ENCODE measurements at places on chromosomes 2 and 18. TPM values are rescaled to one million over a fixed set of nuclear protein-coding genes. Genes with fewer than 3 reads are reported as not detected.

Gene ST6GAL2
- total RNA-seq, result not detected

- DNase-seq, result no peak
These were observed 92.8 kb upstream of the MSH6 start for GRCh38 chr2:47690132-47690531.

Gene SULT1C4
- total RNA-seq, result 0.56 TPM

Gene TRIM43
- total RNA-seq, result not detected

DNA sequence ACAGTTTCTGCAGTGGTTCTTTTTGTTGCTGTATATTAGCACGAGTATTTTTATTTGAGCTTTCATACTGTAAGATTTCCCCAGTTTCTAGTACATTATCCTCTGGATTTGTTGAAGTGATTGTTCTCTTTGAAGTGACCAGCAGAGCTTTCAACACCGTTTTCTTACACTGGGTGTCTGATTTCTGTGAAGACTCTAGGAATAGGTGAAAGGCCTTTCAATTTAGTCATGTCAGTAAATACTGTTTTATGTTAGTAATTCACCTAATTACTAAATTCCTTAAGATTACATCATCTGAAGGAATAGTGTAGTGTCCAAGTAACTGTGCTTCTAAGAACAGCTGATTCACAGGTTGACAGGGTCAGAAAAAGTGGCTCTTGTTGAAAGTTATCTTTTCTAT is 2.3 kb downstream of the PPM1B start:
- peak; percentile 58 for DNase-seq

Gene IMMT
- total RNA-seq, result 90.0 TPM

GRCh38 chr2:158539176-158540005 is 82.6 kb downstream of the PKP4 start:
- peak; percentile 90 for DNase-seq
